ENCODE measurements at places on chromosomes 16 and 17. TPM values are rescaled to one million over a fixed set of nuclear protein-coding genes. Genes with fewer than 3 reads are reported as not detected.
A peak's percentile ranks its signal among the peaks of the same experiment; 100 is the strongest.

DNA sequence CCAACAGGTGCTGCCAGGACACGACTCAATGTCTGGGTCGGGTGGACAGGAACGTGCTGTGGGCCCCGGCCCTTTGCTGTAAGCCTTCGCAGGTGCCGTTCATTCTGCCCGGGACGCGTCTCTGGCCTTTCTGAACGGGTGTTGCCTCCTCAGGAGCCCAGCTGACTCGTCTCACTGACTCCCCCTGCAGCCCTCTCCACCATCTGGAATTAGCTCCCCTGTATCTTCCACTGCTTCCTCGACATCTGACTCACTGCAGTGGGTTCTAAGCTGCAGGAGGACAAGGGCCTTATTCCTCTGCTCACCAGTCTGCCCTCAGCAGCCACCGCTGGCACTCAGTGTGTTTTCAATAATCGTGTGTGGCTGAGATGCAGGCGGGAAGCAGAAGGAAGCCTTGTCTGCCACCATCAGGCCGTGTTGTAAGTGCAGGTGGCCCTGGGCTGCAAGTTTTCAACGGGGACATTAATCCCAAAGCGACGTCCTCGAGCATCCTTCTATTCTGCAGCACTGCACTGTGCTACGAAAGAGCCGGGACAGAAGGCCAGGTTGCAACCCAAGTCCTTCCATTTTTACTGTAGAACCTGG is 256.2 kb downstream of the FOXL1 start:
- peak; percentile 43 for DNase-seq

DNA sequence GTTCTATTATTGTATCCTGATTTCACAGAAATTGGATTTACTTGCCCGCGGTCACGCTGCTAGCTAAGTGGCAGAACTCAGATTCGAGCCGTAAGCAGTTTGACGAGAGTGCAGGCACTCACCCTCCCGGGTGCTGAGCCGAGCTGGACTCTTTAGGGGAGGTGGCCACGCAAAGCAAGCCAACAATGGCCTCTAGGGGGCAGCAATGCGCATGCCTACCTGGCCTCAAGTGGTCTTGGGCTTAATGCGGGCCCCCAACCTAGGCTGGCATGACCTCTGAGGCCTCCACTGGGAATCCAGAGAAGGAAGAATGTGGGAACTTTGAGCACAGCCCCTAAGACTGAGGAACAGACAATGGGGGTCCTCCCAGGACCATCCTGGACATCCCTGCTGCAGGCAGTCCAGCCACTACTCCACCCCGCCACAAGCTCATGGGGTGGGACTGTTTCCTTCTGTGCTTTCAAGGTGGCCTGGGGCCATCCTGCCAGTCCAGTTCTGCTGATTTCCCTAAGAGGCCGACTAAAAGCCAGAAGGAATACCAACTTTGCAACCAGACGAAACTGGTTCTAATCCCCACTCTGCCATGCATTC is 276.5 kb downstream of the XYLT1 start:
- no peak for DNase-seq

ATP2C2 gene
- total RNA-seq = not detected

NOTUM gene
- total RNA-seq = 3.2 TPM

DNA sequence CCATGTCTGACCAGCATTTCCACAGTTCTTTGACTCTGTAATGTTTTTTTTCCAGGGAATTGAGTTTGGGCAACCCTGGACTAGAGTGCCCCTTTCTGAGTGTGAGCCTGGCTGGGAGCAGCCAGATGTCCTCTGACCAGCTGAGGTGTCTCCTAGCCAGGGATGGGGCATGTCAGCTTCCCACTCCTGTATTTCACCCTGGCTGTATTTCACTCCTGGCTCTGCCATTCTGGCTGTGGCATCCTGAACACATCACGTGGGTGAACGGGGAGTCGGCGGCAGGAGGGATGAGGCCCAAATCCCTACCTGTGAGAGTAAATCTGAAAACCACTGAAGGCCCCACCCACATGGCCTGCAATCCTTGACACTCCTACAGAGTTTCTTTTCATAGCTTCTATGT is 31.3 kb downstream of the KDM8 start:
- DNase-seq = no peak

DNA sequence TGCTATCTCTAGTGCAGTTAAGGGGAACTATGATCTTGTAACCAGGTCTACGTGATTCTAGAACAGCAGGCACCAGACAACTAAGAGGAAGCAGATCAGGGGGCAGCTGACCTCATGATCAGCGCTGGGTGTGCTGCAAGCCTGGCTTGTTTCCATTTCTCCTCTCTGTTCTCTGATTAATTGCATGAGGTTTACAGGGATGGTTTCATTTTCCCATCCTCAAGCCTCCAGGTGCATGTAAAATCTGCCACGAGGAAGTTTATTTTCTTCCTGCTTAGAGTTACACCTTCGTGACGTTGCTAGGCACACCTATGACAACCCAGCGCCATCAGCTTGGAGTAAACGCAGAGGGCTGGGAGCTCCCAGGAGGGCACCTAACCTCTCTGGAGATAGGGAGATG is 4.3 kb upstream of the NUPR1 start:
- no peak for DNase-seq

IL34 gene
- total RNA-seq = 0.86 TPM

DNA sequence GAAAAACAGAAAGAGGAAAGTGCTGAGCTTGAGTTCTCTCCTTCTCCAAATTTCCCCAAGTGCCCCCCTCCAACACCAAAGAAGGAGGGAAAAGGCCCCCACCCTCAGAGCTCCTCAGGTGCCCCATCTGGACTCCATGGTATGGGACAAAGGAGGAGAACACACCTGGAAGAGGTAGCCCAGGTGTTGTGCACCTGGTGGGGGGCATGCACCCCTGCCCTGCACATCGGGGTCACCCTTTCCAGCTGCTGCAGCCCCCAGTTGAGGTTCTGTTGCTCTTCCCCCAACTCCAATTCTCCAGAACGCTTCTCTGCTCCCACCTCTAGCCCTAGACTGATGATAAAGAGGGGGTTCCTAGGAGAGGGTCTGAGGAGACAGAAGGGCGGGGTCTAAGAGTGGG is 3.0 kb upstream of the COL1A1 start:
- DNase-seq = no peak

GRCh38 chr16:71746442-71747046 is 22.0 kb upstream of the PHLPP2 start:
- DNase-seq = peak; percentile 38

COTL1 gene
- total RNA-seq = 270 TPM

GRCh38 chr16:57301126-57301817 is 16.8 kb upstream of the PLLP start:
- DNase-seq = no peak

DNA sequence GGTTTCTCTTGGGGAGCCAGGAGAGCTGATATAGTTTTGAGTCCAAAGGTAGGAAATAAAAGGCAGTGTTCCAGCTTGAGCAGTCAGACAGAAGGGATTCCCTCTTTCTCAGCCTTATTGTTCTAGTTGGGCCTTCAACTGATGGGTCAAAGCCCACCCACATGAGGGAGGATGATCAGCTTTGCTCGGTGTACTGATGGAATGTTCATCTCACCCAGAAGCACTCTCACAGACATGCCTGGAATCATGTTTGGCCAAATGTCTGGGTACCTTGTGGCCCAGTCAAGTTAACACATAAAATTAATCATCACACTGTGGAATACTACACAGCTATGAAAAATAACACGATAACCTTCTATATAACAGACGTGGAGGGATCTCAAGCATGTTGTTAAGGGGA is 23.1 kb upstream of the KCNG4 start:
- no peak for DNase-seq

DNA sequence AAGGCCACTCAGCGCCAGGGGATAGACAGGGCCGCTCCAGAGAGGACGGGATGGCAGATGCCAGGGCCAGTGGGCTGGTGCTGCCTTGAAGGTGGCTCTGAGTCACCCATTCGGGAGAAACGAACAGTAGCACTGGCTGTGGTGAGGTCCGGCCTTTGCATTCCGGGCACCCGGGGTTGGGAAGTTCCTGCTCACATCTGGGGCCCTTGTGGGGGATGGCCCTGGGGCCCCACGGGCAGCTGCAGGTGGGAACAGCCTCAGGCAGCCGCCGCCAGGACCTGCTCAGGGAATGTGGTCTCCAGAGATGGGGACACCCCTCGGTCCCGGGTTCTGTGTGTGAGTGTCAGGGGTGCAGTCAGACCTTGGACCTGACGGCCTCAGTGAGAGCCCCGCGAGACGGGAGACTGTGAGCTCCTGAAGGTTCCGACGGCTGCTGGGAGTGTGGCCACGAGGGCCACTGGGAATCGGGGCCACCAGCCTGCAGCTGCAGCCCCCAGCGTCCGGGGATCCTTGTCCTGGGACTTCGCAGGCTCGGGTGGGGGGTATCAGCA is 1.4 kb downstream of the CBFA2T3 start:
- DNase-seq = peak; percentile 31

TMEM94 gene
- total RNA-seq = 48.8 TPM
